Right atrium auricular region (tissue), 2 donors: ENCODE measurements at places on chromosomes 1 and 21. TPM values are rescaled to one million over a fixed set of nuclear protein-coding genes. Genes with fewer than 3 reads are reported as not detected.
A peak's percentile ranks its signal among the peaks of the same experiment; 100 is the strongest.

- no peak for DNase-seq
Observed at GRCh38 chr1:109249654-109250401, 489 bp downstream of the CELSR2 start.

The CFHR4 gene
- not detected for total RNA-seq

- peak; percentile 69 for DNase-seq
Observed at GRCh38 chr21:32021319-32021994, 148.6 kb downstream of the HUNK start.

- DNase-seq, result no peak
Observed at GRCh38 chr1:160164121-160164520, 12.7 kb downstream of the ATP1A4 start.

GRCh38 chr1:53255031-53255430 lies 16.7 kb upstream of the MAGOH start:
- DNase-seq, result no peak

- DNase-seq, result no peak
Observed at GRCh38 chr1:93078638-93078985, 471 bp upstream of the MTF2 start.

The ADAM15 gene
- 64.6 TPM for total RNA-seq

GRCh38 chr1:236930503-236930902 lies 73.7 kb downstream of the MT1HL1 start:
- no peak for DNase-seq

DNA sequence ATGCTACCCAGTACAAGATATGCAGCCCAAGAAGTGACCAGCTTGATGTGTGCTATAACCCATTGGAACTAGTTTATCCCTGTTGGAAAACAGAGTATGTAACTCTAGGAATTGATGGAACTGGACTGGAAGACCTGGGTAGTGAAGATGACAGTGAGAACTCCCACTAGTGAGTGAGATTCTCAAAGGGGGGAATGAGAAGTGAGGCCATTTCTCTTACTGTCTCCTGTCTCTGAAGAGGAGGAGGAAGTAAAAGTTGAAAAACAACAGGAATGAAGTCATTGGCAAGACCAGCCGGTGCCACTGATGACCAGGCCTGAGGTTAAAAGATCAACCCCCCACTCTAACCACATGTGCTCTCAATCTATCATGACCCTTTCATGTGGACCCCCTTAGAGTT lies 20.9 kb downstream of the PLA2G2F start:
- DNase-seq, result no peak

The PROK1 gene
- total RNA-seq, result 1.0 TPM

The CFHR5 gene
- not detected for total RNA-seq

The ANKRD34A gene
- total RNA-seq, result 3.4 TPM

GRCh38 chr1:205446828-205447227 lies 9.0 kb downstream of the BLACAT1 start:
- no peak for DNase-seq

DNA sequence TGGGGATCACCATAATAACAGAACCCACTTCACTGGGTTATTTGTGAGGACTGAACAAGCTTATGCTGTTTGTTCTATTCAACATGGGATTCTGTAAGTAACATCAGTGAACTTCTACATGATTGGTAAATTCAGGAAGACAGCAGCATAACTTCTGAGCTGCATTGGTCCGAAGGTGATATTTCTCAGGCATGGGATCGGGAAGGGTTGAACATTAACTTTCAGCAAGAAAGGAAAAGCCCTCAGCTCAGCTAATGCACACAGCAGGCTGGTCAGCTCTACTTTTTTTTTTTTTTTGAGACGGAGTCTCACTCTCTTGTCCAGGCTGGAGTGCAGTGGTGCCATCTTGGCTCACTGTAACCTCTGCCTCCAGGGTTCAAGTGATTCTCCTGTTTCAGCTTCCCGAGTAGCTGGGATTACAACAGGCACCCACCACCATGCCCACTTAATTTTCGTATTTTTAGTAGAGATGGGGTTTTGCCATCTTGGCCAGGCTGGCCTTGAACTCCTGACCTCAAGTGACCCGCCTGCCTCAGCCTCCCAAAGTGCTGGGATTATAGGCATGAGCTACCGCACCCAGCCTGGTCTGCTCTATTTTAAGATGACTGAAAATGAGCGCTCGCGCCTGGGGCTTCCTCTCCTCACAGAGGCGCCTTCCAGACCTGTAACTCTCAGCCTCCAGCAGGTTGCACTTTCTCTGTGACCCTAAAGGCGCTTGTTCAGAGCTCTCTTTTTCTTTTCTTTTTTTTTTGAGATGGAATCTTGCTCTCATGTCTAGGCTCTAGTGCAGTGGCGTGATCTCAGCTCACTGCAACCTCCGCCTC lies 42.2 kb downstream of the ECE1 start:
- no peak for DNase-seq

DNA sequence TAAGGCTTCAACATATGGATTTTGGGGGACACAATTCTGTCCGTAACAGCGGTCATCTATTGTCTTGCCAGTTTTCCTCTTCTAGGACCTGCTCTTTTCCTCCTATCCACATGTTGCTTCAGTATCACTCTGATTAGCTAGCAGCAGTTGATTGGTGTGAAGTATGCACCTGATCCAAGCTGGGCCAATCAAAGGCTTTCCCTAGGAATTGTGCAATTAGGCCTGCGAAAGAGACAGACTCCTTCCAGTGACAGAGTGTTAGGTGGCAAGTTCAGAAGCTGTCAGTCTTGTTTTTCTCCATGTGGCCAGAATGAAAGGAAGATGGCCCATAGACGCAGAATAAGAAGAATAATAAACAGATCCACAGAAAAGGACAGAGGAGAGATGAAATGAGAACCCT lies 34.1 kb upstream of the IL12RB2 start:
- no peak for DNase-seq

DNA sequence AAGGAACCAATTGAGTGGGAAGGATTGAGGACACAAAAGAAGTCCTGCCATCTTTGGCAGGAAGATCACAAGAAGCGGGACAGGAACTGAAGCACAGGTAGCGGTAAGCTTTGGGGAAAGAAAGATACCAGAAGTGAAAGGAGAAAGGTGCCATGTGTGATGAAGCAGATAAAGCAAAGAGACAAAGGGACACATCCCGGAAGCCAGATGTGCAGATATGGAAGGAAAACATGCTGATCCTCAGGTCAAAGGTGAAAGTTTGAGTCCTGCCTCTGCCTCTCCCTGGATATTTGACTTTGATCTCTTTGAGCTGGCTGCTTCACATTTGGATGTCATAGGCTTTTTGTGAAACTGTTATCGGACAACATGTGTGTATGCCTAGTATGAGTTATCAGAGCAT lies 34.0 kb downstream of the ACP6 start:
- no peak for DNase-seq

The TSPAN1 gene
- 2.0 TPM for total RNA-seq

GRCh38 chr1:36352910-36353878 lies 29.7 kb upstream of the EVA1B start:
- no peak for DNase-seq

GRCh38 chr1:98001764-98002163 lies 80.9 kb upstream of the DPYD start:
- DNase-seq, result no peak

The SCYL3 gene
- 6.5 TPM for total RNA-seq

The NIPAL3 gene
- 34.8 TPM for total RNA-seq

DNA sequence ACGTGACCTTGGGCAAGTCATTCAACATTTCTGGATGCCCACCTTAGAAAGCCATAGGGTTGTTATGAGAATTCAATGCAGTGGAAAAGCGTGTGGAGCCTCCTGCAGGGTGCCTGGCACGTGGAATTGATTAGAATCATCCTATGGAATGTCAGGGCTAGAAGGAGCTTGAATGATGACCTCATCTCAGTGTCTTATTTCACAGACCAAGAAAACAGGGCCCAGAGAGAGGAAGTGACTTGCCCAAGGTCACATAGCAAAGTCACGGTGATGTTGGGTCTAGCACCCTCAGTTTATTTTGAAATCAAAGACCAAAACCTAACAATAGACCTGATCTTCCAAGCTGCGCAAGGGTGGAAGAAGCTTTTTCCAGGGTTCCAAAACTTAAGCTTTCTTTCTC lies 6.0 kb downstream of the TRABD2B start:
- DNase-seq, result no peak

The IQCC gene
- total RNA-seq, result 0.48 TPM

GRCh38 chr1:184596950-184597645 lies 157.6 kb downstream of the EDEM3 start:
- DNase-seq, result no peak

- DNase-seq, result no peak
Observed at GRCh38 chr1:25697435-25698217, 81.0 kb downstream of the MAN1C1 start.

The SAMD13 gene
- 0.59 TPM for total RNA-seq

The LMX1A gene
- not detected for total RNA-seq

GRCh38 chr1:186761358-186761757 lies 67.4 kb upstream of the PLA2G4A start:
- DNase-seq, result no peak

DNA sequence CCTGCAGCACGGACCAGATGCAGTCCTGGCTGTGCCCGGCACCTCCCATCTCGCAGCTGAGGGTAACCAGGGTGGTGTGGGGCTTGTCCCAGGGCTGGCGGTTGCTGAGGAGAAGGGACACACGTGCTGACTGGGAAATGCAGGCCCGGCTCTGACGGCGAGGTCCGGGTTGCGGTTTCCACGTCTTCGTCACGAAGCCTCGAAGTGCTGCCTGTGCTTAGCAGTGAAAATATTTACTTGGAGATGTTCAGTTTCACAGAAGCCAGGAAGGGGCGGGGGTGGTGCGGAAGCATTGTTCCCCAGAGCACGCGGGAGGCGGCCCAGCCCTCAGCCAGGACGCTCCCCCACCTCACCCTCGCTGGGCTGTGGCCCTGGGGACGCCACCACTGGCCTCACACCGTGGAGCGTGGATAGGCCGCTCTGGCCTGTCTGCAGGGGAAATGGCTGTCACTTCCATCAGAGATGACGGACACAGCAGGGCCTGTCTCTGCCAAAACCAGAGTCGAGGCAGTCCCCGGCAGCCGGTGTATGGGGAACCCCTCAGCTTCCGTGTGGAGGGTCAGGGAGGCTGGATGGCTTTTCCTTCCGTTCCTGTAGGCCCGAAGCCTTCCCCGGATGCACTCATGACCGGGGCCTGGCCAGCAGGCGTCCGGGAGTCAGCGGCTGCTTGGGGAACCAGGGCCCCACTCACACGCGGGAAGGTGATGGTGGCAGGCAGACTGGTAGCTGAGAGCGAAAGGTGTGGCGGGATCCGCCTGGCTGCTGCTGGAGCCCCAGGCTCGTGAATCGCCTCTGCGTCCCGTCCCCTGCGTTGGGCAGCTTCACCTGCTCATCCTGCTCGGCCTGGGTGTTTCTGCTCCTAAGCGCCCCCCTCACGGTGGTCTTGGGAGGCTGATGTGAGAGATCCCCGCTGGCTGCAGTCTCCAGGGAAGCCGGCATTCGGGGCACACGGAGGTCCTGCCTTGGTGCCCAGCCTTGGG lies 14.7 kb upstream of the POFUT2 start:
- DNase-seq, result peak; percentile 90

DNA sequence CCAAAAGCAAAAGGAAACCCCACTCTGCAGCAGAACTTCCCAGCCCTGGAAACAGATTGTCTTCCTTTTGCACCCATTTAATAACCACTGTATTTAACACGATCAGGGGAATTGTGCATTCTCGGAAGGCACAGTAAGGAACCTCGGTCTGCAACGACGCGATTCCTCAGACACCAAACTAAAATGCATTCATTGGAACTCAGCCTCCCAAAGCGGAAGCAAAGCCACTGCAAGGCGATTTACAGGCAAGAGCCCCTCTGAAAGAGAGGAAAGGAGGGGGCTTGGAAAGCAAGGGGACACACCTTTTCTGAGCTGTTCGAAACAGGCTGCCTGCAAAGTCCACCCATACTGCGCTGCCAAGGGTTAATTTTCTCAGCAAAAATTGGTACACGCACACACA lies 297.7 kb downstream of the OMA1 start:
- no peak for DNase-seq

- DNase-seq, result no peak
Observed at GRCh38 chr1:220338759-220339158, 66.5 kb upstream of the RAB3GAP2 start.
